Effector memory CD8-positive, alpha-beta T cell (primary cell): ENCODE measurements at places on chromosomes 6 and 20.

DNA sequence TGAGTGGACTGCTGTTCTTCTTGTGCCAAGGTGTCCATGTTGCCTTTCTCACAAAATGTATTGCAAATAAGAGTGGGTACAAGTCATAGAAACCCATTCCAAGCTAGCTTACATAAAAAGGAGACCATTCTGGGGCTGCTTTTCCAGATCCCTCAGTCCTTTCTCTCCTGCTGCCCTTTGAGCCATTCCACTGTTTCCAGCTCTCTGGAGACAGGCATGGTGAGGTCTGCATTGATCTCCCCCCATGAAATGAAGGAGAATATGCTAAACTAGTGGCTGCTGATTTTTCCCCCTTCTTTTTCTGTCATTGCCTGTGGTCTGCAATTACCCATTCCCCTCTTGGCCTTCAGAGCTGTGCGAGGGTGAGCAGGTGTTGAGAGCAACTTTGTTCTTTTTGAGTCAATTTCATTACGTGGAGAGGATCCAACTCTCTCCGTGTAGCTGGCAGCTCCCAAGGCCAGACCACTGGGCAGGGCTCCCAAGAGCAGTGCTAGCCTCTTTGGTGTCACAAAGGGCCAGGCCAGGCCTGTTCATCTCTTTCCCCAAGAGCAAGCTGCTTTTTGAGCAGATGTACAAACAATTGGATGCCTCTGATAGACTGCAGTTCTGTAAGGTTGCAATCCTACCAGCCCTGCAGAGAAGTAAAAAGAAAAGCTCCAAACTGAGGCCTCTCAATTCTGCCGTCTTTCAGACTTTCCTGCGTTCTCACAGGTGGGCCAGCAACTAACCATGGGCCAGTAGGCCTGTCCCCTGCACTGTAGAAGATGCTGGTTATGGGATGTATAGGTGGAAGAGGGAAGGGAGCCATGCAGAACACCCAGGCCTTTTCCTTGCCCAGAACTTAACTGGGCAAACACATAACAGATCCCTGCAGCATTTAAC is 96.1 kb upstream of the ARMC2 start:
- DNase-seq, result no peak

GRCh38 chr6:146634022-146634421 is 35.2 kb downstream of the ADGB start:
- no peak for DNase-seq

GRCh38 chr20:61573415-61574305 is 321.6 kb downstream of the CDH4 start:
- DNase-seq, result no peak

GRCh38 chr6:13146442-13146841 is 181.9 kb downstream of the TBC1D7 start:
- no peak for DNase-seq

GRCh38 chr6:34027445-34027936 is 118.4 kb downstream of the GRM4 start:
- DNase-seq, result peak; percentile 64

- no peak for DNase-seq
These were observed 5.3 kb upstream of the SERPINB6 start for GRCh38 chr6:2976571-2977085.

GRCh38 chr6:15621203-15622044 is 41.4 kb downstream of the DTNBP1 start:
- no peak for DNase-seq
